Endothelial cell (in vitro differentiated cells): ENCODE measurements at places on chromosomes 2 and 18. TPM values are rescaled to one million over a fixed set of nuclear protein-coding genes. Genes with fewer than 3 reads are reported as not detected.
A peak's percentile ranks its signal among the peaks of the same experiment; 100 is the strongest.

GRCh38 chr18:33538418-33539042, 39.5 kb upstream of the ASXL3 start:
- no peaks in the 10 kb centered on the region for H3K27me3 ChIP-seq
- DNase-seq = no peak
- no peaks in the 10 kb centered on the region for H3K36me3 ChIP-seq
- no peak overlapping the region for H3K27ac ChIP-seq
- H3K4me3 ChIP-seq = no peak overlapping the region

CFAP221 gene
- 1.1 TPM for total RNA-seq

GRCh38 chr2:240685771-240686371, 3.2 kb upstream of the AQP12B start:
- H3K4me1 ChIP-seq = no peaks in the 10 kb centered on the region
- H3K27ac ChIP-seq = no peak overlapping the region
- no peak overlapping the region for H3K4me3 ChIP-seq
- H3K36me3 ChIP-seq = no peaks in the 10 kb centered on the region
- DNase-seq = no peak

GPC1 gene
- total RNA-seq = 4.5 TPM

FAM237A gene
- not detected for total RNA-seq

UGT1A4 gene
- total RNA-seq = not detected

DNA sequence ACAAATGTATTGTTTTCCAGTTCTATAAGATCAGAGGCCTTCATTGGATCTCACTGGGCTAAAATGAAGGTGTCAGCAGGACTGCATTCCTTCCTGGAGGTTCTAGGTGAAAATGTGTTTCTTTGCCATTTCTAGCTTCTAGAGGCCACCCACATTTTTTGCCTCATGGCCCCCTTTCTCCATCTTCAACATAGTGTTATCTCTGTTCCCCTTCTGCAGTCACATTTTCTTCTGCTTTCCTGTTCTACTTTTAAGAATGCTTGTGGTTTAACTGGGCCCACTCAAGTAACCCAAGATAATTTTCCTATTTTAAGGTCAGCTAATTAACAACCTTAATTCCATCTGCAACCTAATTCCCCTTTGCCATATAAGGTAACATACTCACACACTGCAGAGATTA, 36.1 kb downstream of the METTL21A start:
- H3K4me1 ChIP-seq = no peaks in the 10 kb centered on the region
- H3K27ac ChIP-seq = no peak overlapping the region
- DNase-seq = no peak
- no peak overlapping the region for H3K4me3 ChIP-seq
- H3K36me3 ChIP-seq = peaks cover 59% of the 10 kb centered on the region

CCDC121 gene
- 4.7 TPM for total RNA-seq

GRCh38 chr2:239277401-239278085, 123.3 kb downstream of the HDAC4 start:
- peaks cover 14% of the 10 kb centered on the region for H3K4me1 ChIP-seq
- H3K4me3 ChIP-seq = no peak overlapping the region
- no peaks in the 10 kb centered on the region for H3K36me3 ChIP-seq
- peak overlapping the region; percentile 13 for H3K27ac ChIP-seq
- peaks cover 1% of the 10 kb centered on the region for H3K27me3 ChIP-seq
